ENCODE measurements at places on chromosomes 16 and 17.

DNA sequence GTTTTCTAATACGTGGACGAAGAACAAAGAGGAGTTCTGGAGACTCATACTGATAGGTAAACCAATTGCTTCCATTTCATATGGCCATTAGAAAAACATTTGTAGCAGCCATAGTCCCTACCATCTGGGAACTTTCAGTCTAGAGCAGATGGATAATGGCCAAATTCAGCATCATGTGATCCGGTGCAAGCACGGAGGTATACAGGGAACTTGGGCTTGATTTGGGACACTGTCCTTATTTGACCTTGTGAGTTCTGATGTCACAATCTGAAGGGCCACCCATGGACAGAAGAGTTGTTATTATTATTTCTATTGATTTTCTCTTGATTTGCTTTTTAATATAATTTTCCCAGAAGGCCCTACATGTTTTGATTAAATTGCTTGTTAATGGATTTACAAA is 154.6 kb upstream of the ZNF267 start:
- DNase-seq, result no peak

DNA sequence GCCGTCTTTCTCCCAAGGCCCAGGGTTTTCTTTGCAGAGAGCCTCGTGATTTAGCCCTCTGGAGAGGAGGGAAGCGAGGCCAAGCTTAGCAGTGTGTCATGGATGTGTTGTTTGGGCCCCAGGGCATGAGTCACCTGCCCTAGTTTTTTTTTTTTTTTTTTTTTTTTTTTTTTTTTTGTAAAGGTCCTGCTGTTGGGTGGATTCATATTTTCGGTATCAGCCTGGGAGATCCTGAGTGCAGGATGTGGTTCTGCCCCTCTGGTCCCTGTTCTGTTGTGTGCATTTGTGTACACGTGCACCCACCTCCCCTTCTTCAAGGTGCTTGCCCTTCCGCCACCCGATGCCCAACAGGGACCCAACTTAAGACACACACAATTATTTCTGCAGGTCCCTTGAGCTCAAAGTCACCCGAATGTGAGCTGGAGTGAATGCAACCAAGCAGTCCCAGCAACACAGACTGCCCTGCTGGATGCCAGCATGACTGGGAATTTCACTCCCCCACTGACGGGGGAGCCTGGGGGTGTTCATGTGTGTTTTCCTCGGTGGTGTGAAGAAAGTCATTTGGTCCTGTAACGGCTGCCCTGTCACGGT is 265.8 kb upstream of the TNRC6C start:
- DNase-seq, result no peak

DNA sequence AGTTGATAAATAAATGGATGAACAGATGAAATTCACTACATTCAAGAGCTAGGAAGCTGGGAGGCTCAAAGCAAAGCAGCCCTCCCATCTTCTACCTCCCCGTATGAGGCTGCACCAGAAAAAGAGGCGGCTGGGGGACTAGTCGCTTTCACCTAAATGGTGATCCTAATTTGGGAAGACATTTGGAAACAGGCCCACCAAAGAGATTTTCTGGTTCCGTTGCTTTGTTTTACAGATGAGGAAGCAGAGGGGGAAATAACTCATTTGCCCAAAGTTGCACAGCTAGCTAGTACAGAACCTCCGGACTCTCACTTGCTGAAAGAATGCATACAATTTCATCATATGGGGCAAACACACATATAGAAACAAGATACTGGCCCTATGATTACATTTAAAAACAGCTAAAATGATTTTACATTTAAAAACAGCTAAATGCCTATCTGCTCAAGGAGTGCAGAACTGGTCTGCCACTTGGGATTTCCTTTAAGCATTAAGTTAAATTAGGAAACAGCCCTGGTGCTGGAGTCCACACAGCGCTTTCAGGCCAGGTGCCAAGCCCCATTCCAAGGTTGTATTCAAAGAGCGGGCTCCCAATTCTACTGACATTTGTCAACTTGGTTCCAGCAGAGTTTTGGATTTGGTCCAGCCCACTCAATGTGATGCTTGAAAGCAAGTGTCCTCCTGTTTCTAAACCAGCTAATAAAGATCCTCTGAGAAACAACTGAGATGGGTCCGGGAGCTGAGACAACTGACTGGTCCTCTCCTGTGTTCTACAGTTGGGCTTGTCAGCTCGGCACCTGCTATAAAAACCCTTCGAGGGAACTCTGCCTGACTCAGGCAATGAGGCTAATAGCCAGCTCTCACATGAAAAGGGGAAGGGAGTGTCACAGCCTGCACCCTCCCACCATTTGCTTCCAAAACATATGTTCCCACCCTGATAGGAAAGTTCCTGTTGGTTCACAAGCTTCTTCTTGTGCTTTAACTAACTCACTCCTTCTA is 11.7 kb downstream of the ERN1 start:
- DNase-seq, result peak; percentile 38

- DNase-seq, result no peak
These were observed 63.5 kb downstream of the NDEL1 start for GRCh38 chr17:8499171-8499570.

DNA sequence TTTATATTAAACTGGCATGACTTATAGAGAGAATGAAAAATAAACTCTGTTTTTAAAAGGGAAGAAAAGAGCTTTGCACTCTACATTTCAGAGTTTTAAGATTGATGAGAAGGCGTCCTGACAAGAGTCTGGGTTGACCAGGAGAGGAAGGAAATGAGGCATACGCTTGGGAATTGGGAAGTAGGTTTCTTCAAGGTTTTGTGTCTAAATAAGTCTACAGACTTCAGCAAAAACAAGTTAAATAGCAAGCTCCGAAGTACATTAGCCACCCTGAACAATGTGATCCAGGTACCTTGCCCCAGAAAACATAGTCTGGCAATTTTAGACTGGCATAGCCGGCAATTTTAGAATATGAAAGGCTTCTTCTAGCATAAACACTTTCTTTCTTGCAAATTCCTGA is 28.5 kb upstream of the CCDC182 start:
- DNase-seq, result no peak

DNA sequence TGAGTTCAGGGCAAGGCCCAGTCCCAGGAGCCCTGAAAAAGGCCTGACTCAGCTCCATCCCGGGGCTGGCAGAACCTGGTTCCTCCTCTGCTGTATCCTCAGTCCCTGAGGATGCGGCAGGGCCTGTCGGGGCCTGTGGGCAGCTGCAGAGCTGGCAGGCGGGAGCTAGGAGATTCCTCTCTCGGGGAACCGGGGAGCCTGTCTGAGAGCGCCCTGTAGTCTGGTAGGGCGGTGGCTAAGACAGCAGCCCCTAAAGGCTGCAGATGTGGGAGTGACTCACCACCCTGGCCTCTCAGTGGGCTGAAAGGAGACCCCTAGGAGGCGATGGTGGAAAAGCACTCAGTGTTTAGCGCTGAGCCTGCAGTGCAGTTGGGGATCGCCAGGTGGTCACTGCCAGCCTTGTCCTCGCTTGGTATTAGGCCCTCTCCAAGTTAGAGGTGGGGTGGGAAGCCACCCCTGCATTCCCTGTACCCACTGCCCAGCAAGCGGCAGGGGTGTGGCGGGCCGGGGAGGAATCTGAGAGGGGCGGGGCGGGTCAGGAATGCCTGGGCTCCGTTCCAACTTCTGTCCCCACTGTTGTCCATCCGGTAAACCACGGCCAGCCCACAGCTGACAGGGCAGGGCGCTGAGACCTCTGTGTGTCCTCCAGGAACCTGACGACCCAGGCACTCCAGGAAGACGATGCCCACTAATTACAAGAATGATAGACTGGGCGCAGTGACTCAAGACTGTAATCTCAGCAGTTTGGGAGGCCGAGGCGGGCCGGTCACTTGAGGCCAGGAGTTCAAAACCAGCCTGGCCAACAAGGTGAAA is 29.5 kb upstream of the CDH1 start:
- DNase-seq, result peak; percentile 60

- DNase-seq, result no peak
These were observed 62.8 kb upstream of the GCSH start for GRCh38 chr16:81158964-81159363.

DNA sequence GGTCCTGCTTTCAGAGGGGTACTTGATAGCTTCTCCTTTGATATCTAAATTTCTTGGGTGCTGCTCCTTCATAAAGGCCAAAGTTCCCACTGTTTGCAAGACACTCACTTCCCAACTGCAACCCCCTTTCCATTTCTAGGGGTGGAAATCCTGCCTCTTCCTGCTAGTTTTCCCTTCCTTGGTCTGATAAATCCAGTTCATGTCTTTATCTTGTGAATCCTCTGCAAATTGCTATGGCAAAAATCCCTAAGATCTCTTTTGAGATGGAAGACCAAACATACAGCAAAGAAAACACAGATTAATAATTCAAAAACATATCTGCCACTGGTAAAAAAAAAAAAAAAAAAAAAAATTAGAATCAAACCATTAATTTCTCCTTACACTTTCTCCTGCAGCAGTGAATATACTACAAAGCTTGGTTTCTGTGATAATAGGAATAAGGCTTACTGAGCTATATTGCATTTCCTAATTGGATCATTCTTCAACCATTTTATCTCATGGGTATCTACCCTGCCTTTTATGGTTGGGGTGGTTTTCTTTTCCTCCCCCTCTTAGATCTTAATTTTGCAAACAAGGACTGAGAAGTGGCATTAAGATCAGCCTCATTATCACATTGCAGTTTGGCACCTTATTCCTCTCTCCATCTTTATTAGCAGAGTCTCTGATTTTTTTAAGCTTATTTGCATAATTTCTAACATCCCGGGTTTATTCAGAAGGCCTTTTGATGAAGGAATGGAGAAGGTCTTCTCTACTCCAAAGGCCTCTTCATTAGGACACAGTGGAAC is 439.1 kb downstream of the XYLT1 start:
- no peak for DNase-seq

- peak; percentile 71 for DNase-seq
These were observed at the start of gene PIEZO1 for GRCh38 chr16:88785106-88785924. Gene PIEZO1 (minus strand): TSS chr16:88785220. CDS start chr16:88784964, 256 bp downstream.

DNA sequence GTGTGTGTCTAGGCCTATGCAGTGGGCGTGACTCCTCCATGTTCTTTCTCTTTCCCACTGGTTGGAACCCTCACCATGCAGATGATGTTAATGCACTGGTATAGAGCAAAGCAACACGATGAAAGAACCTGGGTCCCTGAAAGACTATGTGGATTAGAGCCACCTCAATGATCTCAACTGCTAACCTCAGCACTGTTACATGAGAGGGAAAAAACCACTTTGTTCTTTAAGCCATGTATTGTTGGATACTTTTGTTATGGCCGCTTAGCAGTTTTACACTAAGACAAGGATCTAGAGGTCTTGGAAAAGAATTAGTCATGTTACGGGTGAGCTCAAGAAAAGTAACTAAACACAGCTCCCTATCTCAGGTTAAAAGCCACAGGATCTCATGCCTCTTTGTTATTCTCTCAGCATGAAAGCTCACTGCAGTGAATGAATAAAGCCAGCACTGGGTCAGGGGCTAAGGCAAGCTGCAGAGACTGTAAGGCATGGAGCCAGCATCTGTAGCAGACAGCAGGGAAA is 56.6 kb upstream of the RBBP6 start:
- DNase-seq, result no peak

All from right hindlimb (tissue), 1 donor.